A549 treated with Hydrocortisone at 1 μM for 4 hours (cell line): ENCODE measurements at places on chromosomes 4 and X. TPM values are rescaled to one million over a fixed set of nuclear protein-coding genes. Genes with fewer than 3 reads are reported as not detected.

The APLN gene
- 0.82 to 1.1 TPM (median 0.85 TPM) in 5 replicates for total RNA-seq

The NEUROG2 gene
- total RNA-seq = 0.05 to 0.06 TPM in 2 of 5 replicates, not detected in the others

The INPP4B gene
- total RNA-seq = 3.7 to 7.1 TPM (median 4.9 TPM) in 5 replicates

The IBSP gene
- not detected in 5 replicates for total RNA-seq

The LUZP4 gene
- total RNA-seq = not detected in 5 replicates

The UGT2B17 gene
- total RNA-seq = not detected in 5 replicates
